ENCODE measurements at places on chromosomes 4 and X. TPM values are rescaled to one million over a fixed set of nuclear protein-coding genes. Genes with fewer than 3 reads are reported as not detected.

BMP3 gene
- not detected for total RNA-seq

SPIN2A gene
- 0.26 TPM for total RNA-seq

TMEM31 gene
- not detected for total RNA-seq

RASL11B gene
- 6.8 TPM for total RNA-seq

- no peak for DNase-seq
Measured at GRCh38 chr4:38455092-38455862, 208.7 kb upstream of the KLF3 start.

- DNase-seq = no peak
Measured at GRCh38 chr4:2652415-2653160, 103.5 kb downstream of the TNIP2 start.

- DNase-seq = no peak
Measured at GRCh38 chr4:94806376-94806775, 48.6 kb downstream of the BMPR1B start.

DNA sequence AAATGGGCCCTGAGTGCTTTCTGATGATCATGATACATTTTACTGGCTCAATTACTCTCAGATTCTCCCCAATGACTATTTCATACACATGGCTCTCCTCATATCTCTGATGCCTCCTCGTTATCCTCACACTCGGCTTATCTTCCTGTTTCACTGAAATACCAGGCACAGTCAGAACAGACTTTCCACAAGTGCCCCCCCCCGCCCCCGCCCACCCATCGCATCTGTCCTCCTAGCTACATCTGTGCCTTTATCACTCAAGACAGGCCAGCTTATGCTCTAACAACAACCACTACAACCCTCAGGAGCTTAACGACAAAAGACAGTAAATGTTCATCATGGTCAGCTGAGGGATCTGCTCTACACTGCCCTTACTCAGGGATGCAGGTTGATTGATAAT is 610.6 kb upstream of the DIPK2B start:
- DNase-seq = no peak

DNA sequence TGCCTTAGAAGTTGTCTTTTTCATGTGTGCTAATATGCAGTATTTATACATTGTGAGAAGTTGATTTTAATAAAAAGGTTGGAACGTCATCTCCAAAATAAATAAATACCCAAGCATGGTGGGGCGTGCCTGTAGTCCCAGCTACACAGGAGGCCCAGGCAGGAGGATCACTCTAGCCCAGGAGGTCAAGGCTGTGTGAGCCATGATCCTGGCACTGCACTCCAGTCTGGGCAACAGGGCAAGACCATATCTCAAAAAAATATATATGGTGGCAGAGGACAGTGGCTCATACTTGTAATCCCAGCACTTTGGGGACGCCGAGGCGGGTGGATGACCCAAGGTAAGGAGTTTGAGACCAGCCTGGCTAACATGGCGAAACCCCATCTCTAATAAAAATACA is 6.4 kb downstream of the SLBP start:
- no peak for DNase-seq

Measured in neural progenitor cell (in vitro differentiated cells).